ENCODE measurements at places on chromosomes 5 and 9.

DNA sequence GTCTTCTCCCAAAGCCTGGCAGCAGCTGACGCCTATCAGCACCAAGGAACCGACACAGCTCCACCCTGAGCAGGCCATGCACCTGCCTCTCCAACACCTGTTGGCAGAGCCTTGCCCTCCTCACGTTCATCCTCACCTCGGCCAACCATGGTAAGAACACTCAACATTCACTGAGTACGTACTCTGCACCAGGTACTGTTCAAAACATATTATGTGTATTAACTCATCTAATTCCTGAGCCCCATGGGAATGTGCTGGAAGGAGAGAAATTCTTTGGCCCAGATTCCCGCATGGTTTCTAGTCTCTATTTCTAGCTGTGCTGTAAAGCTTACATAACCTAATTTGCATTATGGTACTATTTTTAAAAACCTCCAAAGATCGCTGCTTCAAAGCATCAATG is 86.1 kb downstream of the GPR21 start:
- DNase-seq: no peak

DNA sequence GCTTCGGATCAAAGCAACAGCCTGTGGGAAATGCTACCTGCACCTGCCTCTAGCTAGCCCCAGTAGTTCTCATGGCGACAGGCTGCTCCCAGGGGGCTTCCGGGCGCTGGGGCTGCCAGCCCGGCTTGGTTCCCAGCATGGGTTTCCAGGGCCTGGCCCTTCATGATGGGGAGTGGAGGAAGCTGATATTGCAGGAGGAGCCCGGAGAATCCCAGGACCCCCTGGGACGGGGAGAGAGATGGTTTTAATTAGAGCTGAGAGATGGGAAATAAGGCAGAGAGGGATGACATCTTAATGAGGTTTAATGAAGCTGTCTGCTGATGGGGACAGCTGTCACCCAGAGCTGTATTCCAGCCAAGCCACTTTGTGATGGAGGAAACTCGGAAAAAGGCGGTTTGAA is 78.6 kb downstream of the CFAP77 start:
- DNase-seq: no peak

- DNase-seq: no peak
Measured at GRCh38 chr9:111644195-111644772, 13.2 kb downstream of the DNAJC25 start.

DNA sequence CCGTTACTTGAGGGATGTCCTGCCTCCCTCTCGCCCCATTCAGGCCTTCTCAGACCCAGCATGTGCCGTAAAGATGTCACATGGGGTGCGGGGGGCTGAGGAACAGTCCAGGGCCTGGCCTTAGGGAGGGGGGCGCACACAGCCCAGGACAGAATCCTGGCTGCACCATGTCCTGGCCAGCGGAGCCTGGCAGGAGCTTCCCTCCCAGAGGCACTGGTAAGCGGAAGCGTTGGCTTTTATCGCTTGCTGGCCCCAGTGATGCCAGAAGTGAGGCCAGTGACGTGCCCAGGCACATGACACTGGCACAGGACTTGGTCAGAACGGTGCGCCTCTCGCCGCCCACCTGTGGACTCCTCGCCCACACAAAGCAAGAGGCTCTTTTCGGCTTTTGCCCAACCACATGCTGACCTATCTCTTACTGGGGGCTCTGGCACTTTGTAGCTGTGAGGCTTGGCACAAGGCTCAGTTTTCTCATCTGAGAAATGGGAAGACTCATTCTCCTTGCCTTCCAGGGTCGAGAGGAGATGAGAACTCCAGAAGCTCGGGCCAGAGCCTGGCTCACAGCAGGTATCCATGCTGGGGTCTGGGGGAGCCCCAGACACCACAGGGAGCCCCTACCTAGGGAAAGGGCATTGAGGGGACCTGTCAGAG is 59.0 kb downstream of the LMX1B start:
- no peak for DNase-seq

GRCh38 chr5:139904566-139904815 is 108.9 kb downstream of the PSD2 start:
- DNase-seq: no peak

- no peak for DNase-seq
Measured at GRCh38 chr5:13878357-13878756, 66.1 kb downstream of the DNAH5 start.

DNA sequence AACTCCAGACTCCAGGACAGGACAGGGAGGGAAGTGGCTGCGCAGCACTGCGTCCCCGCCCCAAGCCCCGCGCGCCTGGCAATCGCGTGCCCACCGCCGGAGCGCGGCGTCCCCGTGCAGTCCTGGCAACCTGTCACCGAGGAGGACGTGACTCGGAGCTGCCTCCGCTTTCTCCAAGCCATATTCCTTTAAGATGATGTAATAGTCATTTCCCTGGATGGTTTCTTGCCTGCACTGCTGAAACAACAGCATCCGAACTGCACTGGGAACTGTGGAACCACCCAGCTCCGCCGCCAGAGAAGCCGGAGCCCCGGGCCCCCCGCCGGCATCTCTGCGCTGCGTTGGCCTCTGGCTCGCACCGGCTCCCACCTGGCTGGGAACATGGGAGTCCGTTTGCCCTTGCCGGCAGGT is 34.5 kb downstream of the KCTD16 start:
- no peak for DNase-seq

- no peak for DNase-seq
Measured at GRCh38 chr9:89958086-89958485, 353.3 kb downstream of the GADD45G start.

DNA sequence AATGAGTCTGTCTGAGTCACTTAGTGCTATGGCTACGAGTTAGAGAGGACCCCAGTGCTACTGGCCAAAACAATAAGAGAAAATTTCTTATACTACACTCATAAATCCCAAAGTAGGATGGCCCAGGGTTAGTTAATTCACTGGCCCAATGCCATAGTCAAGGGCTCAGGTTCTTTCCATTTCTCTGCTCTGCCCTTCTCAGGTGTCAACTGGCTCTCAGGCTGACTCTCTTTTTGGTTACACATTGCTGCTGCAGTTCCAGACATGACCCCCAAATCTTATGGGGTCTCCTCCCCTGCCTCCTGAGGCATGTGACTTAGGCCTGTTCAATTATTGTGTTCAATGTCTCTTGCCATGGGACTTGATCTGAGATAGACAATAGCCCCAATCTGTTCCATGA is 70.4 kb downstream of the ARHGEF37 start:
- no peak for DNase-seq

GRCh38 chr5:124342027-124342471 is 404.4 kb downstream of the ZNF608 start:
- no peak for DNase-seq

DNA sequence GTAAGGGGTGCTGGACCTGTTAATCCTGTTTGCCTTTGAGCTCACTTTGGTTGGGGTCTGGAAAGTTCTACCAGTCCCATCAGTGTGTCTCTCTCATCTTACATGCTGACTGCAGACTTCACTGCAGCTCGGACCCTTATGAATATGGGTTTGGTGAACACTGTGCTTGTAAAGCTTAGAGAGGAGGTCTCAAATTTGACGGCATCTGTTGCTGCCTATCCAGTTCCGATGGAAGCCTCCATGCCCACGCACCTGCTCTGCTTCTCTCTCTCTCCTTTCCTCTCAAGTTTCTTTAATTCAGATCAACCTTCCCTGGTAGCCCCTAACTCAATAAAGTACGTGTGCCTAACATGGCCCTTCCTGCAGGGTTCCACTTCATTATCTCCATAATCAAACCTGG is 217.9 kb downstream of the HSPA4 start:
- no peak for DNase-seq

DNA sequence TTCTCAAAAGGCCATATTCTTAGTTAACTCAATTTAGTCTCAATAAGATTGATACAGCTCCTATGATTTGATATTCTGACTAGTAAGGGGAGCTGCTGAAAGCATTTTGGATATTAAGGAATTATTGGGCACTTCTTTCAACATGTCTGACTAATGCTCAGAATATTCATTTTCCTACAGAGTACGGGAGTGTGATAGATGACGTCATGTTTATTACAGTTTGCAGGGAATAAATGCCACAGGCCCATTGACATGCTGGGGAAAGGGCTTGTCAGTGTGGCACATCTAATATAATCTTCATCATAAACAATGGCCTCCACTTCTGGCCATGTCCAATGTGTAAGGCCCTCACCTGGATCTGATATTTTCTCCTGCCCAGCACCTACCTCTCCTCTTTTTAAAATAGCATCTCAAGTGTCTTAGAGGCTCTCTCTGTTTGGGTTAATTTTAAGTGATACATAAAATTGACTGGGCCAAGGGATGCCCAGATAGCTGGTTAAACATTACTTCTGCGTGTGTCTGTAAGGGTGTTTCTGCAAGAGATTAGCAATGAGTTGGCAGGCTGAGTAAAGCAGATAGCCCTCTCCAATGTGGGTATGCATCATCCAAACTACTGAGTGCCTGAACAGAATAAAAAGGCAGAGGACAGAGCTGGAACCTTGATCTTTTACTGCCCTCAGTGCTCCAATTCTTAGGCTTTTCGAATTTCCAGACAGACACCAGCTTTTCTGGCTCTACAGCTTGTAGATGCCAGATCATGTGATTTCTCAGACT is 99.3 kb downstream of the SLC24A2 start:
- no peak for DNase-seq

- DNase-seq: no peak
Measured at GRCh38 chr5:176181271-176181855, 56.9 kb upstream of the SIMC1 start.

DNA sequence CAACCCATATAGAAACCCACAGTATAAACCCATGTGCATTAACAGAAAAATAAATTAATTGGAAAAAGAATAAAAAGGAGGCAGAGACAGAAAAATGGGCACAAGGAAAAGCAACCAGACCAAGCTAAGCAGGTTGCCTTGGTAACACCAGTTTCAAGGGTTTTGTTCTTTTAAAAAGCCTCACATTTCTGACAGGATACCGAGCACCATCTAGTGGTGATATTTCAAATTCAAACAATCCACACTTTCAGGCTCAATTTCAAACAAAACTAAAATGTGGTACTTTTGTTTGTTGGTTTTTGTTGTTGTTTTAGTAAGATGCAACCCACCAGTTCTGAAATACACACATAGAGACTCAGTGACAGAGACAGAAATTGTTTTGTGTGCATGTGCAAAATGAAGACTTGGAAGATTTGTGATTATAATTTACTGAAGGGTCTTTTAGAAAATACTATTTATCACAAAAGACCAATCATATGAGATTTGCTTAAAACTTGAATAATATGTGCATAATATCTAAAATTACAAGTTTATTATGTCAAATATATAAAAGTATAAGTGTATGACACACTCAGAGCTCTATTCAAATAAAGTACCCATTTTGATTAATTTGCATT is 318.2 kb downstream of the SLCO4C1 start:
- DNase-seq: peak; percentile 50

DNA sequence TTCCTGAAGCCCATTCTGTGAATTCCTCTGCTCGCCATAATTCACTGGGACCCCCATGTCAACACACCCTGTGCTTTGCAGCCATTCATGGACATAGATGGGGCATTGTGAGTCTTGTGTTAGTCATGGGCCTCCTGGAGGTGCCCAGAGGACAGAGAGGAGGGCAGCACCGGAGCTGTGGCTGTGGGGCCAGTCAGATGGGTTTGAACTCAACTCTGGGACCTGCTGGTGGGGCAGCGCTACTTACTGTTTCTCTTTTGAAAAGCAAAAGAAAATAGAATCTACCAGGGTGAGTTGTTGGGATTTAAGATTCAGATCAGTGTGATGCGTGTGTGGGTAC is 11.3 kb upstream of the EXOC3 start:
- no peak for DNase-seq

- DNase-seq: no peak
Measured at GRCh38 chr5:59656351-59657254, 236.9 kb downstream of the PDE4D start.

DNA sequence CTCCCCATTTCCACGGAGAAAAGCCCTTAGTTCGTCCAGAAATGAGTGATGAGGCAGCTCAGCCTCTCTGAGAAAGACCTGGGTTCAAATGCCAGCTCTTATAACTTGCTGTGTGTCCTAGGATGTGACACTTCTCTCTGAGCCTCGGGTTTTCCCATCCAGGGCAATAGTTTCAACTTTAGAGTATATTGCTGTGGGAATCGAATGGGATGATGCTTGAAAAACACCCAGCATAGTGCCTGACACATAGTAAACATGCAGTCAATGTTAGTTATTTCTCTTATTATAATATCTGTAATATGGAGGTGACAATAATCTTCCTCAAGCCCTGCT is 430 bp upstream of the MAPKAP1 start:
- DNase-seq: no peak

- DNase-seq: no peak
Measured at GRCh38 chr5:157890836-157891597, 32.1 kb upstream of the CLINT1 start.

DNA sequence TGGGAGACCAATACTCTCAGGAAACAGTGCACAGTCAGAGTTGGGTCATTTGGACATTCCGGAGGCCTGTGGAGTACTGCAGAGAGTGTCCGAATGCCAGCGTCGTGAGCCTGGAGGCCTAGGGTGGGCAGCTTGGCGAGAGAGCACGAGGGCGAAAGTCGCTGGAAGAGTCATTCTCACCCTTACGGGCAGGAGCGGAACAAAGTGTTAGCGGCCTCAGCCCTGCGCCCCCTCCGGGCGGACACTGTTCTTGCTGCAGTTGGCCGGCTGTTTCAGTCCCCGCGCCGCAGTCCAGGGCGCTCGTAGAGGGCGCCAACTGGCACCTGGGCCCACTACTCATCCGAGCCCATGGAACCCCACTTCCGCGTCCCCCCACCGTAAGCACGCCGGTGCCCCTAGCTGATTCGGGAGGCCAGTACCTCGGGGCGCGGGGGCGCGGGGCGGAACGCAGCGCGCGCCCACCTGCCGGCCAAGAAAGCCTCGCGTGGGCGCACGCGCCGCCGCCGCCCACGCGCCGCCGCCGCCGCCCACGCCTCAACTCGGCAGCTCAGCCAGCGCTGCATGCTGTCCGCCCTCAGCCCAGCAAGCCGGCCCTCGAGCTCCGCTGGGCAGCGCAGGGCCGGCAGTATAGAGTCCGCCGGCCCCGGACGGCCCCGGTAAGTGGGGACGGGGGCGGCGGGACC is 99.7 kb upstream of the CCL21 start:
- DNase-seq: no peak

DNA sequence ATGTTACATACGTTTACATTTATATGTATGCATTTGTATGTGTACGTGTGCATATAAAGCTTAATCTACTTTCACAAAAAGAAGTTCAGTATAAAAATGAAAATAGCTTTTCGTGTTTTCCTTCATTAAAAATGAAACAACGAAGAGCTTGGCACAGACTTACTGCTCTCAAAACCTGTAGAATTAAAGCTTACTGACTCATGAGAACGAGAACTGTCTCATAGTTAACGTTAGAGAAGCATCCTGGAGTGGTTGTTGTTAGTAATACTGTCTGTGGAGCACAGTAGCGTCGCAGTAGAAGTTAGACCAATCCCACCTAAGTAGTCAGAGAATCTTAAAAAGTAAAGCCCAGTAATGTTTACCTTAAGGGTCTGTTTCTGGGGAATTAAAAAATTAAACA is 1.3 kb downstream of the MAT2B start:
- DNase-seq: no peak
